Amniotic epithelial cell (primary cell): ENCODE measurements at places on chromosomes 2 and 18.
A peak's percentile ranks its signal among the peaks of the same experiment; 100 is the strongest.

DNA sequence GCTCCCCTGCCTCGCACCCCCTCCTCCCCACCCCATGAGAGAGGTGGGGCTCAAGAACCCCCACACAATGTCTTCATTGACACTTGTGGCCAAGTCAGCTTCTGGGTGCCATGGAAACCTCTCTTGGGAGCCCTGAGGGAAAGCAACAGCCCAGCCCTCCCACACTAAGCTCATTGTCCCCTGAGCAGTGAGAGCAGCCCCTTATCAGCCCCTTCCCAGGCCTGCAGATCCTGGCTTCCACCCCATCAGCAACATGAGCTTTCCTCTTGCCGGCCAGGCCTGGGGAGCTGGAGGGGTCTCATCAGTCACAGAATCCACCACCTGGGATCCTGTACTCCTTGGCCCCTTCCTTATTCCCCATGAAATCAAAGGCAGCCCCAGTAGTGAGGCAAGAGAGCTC lies 107.8 kb upstream of the ST3GAL5 start:
- DNase-seq = no peak

DNA sequence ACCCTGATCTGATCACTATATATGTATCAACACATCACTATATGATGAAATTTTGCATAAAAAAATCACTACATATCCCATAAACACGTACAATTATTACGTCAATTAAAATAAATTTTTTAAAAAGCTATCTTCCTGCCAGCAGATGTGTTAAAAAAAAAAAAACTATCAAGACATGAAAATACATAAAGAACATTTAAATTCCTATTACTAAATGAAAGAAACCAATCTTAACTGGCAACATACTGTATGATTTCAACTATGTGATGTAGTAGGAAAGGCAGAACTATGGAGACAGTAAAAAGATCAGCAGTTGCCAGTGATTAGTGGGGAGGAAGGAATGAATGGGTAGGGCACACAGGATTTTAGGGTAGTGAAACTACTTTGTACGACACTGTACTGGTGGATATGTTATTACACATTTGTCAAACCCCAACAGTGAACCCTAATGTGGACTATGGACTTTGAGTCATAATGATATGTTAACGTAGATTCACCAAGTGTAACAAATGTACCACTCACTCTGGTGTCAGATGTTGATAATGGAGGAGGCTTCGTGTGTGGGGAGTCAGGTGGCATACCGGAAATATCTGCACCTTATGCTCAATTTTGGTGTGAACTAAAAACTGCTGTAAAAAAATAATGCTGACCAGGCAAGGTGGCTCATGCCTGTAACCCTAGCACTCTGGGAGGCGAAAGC lies 27.4 kb downstream of the USP34 start:
- no peak for DNase-seq

DNA sequence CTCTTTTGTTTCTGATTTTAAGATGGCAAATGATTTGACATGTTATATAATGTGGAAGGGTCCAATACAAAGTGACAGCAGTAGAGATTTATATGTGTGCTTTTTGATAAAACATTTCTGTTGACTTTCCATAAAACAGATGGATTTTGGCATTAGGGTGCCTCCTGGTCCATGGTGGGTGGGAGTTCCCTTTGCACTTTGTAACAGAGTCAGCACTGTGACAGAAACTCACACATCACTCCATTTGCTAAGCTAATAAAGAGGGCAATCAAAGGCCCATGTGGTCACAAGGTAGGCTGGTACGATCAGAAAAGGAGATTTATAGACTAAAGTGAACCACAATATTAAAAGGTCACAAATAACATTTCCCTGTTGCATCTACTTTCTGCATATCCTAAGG lies 93.3 kb upstream of the NT5C1B start:
- no peak for DNase-seq

- no peak for DNase-seq
Measured at GRCh38 chr2:64311191-64311910, 142.6 kb upstream of the LGALSL start.

DNA sequence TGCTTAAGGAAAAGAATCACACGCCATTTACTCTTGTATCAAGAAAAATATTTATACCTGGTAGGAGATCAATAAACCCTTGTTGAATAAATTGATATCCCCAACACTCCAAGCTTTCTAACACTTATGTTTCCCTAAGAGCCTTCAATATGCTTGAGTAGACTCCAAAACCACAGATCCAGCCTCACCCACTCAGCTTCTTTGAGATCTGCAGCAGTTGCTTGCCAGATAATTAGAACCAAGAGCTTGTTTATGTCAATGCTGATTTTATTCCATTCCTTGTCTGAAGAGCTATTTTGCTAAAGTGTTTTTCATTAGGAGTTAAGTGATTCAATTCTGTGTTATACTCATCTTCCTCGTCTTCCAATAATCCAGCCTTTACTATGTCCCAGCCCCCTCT lies 26.3 kb upstream of the CRIM1 start:
- DNase-seq = peak; percentile 6

DNA sequence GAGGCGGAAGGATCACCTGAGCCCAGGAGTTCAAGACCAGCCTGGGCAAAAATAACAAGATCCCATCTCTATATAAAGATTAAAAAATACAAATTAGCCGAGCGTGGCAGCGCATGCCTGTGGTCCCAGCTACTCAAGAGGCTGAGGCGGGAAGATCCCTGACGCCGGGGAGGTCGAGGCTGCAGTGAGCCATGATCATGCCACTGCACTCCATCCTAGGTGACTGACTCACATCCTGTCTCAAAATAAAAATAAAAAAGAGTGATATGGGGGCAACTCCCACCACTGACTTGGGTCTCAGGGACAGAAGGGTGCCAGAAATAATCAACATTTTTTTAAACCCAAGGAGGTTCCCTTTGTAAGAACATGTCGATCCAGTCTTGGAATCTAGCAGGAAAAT lies 37.6 kb downstream of the ZNF516 start:
- DNase-seq = no peak

DNA sequence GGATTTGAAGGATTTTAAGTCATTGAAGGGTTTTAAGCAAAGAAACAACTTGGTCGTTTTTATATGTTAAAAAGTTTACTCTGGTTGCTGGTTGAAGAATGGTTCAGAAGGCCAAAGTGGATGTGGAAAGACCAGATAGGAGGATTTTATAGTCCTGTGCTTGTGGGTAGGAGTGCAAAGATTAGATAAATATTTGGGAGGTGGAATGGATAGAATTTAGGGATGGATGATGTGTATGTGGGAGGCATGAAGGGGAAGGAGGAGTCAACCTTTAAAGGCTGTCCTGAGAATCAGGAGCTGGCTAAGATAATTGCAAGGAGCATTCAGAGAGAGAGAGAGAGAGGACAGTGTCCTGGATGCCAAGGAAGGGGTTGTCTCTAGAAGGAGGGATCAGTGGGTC lies 190.1 kb upstream of the SPRED2 start:
- DNase-seq = peak; percentile 74

DNA sequence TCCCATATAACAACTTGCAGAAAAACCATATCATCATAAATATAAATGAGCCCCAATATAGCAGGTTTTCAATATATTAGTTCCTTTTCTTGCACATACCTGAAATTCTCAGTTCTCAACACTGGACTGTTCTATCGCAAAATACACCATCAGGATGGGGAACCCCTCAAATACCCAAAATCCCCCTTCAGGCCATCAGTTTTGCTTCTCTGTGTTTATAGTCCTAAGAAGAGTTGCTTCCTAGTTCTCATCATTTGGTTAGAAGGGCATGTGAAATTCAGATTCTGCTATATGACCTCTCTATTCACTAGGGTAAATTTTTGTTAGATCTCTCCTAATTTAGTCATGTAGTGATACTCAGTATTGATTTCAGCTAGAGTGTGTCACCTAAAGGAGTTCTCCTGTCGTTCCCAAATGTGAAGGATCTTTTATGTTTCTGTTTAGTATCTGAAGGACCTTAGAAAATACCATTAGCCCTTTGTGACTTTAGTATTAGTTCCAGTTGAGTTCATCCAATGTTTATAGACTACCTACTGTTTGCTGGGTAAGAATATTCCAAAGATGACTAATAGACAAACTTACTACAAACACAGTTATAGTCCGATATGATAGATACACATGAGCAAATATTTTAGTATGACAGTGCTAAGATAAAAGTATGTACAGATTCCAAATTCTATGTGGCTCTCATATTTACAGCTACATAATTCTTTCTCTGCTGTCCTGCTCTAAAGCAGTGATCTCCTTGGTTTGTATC lies 115.8 kb downstream of the TTC27 start:
- DNase-seq = no peak

DNA sequence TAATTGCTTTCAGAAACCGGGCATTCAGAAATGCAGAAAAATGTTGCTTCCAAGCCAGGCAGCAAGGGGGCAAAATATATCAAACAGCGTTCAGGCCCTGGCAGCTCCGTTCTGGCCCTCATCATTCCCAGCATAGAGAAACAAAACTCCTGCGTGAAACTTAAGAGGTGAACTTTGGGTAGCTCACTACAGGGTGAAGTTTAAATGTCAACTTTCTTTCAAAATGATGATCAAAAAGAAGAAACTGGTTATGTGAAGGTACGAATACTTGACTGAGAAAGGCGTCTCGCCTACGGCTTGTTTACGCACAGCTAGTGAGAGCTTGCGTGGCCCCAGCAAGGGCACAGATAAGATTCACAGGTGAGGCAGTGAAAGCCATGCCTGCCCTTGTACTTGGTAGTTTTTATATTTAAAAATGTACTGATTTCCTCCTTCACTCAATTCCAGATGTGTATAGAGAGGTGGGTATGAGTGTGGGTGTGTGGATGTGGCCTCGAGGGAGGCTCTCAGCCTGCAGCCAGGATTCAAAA lies 127.5 kb downstream of the NFATC1 start:
- no peak for DNase-seq

DNA sequence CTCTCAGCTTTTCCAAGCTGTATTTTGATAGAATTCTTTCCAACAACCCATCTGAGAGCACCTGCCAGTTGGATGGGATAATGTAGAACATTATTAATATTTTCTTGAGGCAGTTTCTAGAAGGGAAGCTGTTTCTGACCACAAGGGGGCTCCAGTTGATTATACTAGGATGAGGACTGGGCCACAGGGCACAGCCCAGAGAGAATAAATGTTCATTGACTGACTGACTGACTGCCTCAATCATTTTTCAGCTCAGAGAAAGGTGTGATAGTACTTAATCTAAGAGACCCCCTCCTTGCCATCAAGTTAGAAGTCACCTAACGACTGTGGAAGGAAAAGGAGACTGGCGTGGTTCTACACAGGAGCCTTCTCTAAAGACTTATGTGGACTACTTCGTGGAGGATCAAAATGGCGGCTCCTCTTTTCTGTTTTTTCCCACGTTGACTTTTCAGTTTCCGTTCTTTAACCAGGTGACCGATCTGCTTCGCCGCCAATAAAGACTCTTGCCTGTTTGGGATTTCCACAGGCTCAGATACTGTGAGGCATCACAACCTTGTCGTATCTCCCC lies 31.9 kb upstream of the CREG2 start:
- peak; percentile 68 for DNase-seq

- DNase-seq = no peak
Measured at GRCh38 chr2:5236249-5236648, 455.9 kb upstream of the SOX11 start.

DNA sequence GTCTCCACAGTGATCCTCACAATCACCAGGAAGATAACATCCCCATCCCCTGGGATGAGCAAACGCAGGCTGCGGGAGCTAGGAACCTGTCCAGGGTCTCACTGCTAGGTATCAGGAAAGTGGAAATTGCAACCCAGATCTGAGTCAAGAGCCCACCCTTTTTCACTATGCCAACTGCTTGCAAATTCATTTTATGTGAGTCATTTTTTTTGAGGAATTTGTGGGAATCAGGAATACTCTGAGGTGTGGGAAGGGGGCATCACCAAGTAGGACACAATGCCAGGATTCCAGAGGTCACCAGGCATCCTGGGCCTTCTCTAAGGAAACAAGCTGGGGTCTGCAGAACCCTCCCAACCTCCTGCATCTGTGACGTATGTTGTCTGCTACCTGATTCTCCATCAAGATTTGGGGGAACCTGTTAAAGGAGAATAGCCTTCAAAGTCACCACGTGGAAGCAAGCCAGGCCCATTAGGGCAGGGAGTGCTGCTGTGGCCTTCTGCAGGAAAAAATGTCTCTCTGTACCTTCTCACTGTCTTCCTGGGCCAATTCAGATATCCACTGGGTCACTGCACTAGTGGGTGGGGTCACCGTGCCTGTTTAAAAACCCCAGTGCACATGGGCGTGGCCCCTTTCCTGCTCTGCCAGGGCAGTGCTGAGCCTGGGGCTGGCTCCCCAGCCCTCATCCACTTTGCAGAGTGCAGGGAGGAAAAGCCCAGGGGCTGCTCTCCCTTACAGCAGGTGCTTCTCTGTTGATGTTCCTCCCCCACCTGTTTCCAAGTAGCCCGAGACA lies 50.2 kb downstream of the MCFD2 start:
- DNase-seq = no peak

DNA sequence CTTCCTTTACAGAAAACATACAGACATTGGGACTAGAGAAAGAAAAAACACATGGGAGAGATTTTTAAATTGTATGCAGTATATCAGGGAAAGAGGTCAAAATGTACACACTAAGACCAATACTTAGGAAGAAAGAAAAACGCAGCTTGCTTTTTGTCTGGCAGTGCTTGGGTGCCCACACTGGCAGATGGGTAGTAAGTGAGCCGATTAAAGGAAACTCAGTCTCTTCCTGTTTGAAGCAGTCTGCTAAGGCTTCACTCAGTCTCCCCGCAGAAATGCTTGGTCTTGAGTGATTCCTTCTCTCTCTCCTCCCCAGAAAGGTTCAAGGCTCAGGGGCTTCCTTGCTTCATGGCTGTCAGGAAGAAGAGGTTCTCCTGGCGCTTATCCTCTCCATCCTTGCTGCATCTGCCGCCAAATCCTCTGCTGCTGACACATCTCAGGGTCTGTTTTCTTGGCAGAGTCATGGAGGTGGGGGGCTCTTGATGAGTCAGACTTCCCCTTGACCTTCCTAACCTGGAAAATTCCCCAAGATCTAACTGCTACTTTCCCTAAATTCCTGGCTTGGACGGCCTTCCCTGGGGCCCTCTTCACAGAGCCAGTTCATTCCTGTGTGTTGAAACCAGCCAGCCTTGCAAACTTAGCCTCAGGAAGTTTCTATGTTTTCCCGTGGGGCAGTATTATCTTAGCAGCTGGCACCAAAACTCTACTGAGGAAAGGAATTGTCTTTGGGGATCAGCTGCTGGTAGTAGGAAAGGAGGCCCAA lies 10.5 kb upstream of the TMSB10 start:
- DNase-seq = peak; percentile 50

DNA sequence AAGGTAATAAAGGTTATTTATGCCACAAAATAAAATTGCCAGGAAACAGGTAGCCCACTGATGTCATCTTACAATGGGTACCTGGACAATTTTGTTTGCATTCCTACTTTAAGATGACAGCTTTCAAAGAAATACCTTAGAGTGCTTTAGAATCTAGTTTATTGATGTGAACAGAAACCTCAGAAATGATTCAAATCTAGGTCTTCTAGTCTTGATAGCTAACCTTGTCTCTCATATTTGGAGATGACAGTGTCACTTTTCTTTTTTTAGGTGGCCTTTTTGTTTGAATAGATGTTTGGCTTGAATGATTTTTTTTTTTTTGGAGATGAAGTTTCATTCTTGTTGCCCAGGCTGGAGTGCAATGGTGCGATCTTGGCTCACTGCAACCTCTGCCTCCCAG lies 69.1 kb downstream of the PIK3C3 start:
- DNase-seq = no peak

- no peak for DNase-seq
Measured at GRCh38 chr2:235780401-235780800, 286.6 kb downstream of the AGAP1 start.

GRCh38 chr18:77106331-77106730 lies 26.3 kb downstream of the MBP start:
- peak; percentile 81 for DNase-seq

GRCh38 chr2:133163111-133163510 lies 405.2 kb downstream of the NCKAP5 start:
- peak; percentile 5 for DNase-seq
